Spinal cord (tissue), 10 donors: ENCODE measurements at places on chromosomes 3 and 15. TPM values are rescaled to one million over a fixed set of nuclear protein-coding genes. Genes with fewer than 3 reads are reported as not detected.

Gene MTHFS
- 18.2 TPM for total RNA-seq

Gene DPH6
- 26.4 TPM for total RNA-seq

Gene SENP5
- 41.8 TPM for total RNA-seq

Gene C3orf85
- not detected for total RNA-seq

Gene LSAMP
- 126 TPM for total RNA-seq

Gene HYAL1
- total RNA-seq = 0.69 TPM

Gene ZNF35
- total RNA-seq = 18.1 TPM

Gene MUC20
- 2.6 TPM for total RNA-seq

Gene ZNF80
- total RNA-seq = not detected

Gene TRH
- total RNA-seq = 61.5 TPM

Gene SOX2
- total RNA-seq = 82.5 TPM

Gene ANKUB1
- 3.3 TPM for total RNA-seq

Gene CLDN1
- 11.4 TPM for total RNA-seq

Gene MEIS2
- total RNA-seq = 40.1 TPM

Gene KBTBD13
- 0.06 TPM for total RNA-seq

Gene SKOR1
- total RNA-seq = 1.6 TPM

Gene SUCNR1
- total RNA-seq = 2.6 TPM

Gene KIF7
- total RNA-seq = 11.2 TPM

Gene SPATA12
- not detected for total RNA-seq

Gene MAGEL2
- total RNA-seq = 11.1 TPM

Gene SYNPR
- 83.5 TPM for total RNA-seq

Gene EFCC1
- 2.7 TPM for total RNA-seq

Gene GPR27
- 10.8 TPM for total RNA-seq

Gene SEMA3B
- total RNA-seq = 41.2 TPM

Gene TMCC1
- total RNA-seq = 48.7 TPM

Gene NDN
- total RNA-seq = 117 TPM

Gene HDC
- 1.3 TPM for total RNA-seq

Gene CEP152
- total RNA-seq = 6.6 TPM

Gene ALDH1A3
- total RNA-seq = 18.9 TPM

Gene TNIK
- total RNA-seq = 96.9 TPM

Gene CHRD
- total RNA-seq = 18.3 TPM

Gene NTRK3
- total RNA-seq = 49.5 TPM

Gene TTLL3
- 50.6 TPM for total RNA-seq

Gene CD80
- 0.20 TPM for total RNA-seq

Gene LRRC31
- total RNA-seq = 1.4 TPM

Gene NANOGP8
- total RNA-seq = 0.61 TPM

Gene PLD1
- 92.5 TPM for total RNA-seq

Gene SNX22
- 10.5 TPM for total RNA-seq

Gene GREM1
- total RNA-seq = 0.50 TPM

Gene AAGAB
- total RNA-seq = 42.6 TPM

Gene CD200
- 26.7 TPM for total RNA-seq

Gene TMEM158
- 3.2 TPM for total RNA-seq

Gene IGSF10
- 13.1 TPM for total RNA-seq

Gene WNT5A
- total RNA-seq = 25.0 TPM

Gene MUC4
- total RNA-seq = 3.1 TPM

Gene FBXL22
- total RNA-seq = 1.2 TPM

Gene CHDH
- total RNA-seq = 3.2 TPM

Gene MESP1
- total RNA-seq = 5.1 TPM

Gene C3orf20
- total RNA-seq = 0.20 TPM

Gene EIF5A2
- 16.9 TPM for total RNA-seq

Gene CKMT1A
- total RNA-seq = 7.1 TPM

Gene GPR176
- 28.3 TPM for total RNA-seq

Gene RPL14
- total RNA-seq = 149 TPM

Gene RTP4
- 1.2 TPM for total RNA-seq
